SK-N-SH treated with all-trans-retinoic acid at 6 μM for 48 hours (cell line): ENCODE measurements at places on chromosomes 3 and 15.

DNA sequence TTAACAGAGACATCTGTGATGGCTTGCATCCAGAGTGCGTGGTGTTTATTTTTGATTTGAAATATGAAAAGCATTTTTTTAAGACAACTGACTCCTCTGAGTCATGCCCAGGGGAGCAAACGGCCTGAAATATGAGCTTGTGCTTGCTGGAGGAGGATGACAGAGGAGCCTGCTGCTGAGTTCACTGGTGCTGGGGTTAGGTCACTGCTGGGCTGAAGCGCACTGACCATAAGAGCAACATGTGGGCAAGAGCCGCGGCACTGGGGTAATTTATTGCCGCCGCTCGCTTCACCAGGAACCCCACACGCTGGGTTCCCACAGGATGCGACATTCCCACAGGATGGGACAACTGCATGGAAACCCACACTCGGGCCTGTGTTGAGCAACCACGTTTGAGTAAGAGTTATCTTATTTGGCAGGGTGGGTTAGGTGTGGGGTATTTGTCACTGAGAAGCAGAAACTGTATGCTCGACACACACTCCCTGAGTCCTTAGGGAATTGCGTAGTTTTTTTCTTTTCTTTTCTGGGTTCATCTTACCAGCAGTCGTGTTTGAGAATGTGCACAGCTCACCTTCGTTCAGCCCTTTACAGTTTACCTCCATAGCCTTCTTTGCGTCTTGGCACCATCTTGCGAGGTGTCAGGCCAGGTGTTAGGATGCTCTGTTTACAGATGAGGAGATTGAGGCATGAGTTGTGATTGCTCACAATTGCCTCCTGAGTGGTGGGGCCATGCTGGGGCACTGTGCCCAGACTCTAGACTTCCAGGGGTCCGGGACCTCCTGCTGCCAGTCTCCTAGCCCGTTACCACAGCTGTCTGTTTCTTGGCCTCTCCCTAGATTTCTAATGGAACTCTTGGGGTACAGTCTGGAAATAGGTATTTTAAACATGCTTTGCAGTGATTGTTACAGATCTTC, 60.4 kb downstream of the SMAD3 start:
- ATAC-seq = peak; percentile 85

- no peak for ATAC-seq
These were observed 55.9 kb upstream of the MEF2A start for GRCh38 chr15:99509686-99510461.

- no peak for ATAC-seq
These were observed 2.6 kb upstream of the NFKBIZ start for GRCh38 chr3:101846709-101847108.

DNA sequence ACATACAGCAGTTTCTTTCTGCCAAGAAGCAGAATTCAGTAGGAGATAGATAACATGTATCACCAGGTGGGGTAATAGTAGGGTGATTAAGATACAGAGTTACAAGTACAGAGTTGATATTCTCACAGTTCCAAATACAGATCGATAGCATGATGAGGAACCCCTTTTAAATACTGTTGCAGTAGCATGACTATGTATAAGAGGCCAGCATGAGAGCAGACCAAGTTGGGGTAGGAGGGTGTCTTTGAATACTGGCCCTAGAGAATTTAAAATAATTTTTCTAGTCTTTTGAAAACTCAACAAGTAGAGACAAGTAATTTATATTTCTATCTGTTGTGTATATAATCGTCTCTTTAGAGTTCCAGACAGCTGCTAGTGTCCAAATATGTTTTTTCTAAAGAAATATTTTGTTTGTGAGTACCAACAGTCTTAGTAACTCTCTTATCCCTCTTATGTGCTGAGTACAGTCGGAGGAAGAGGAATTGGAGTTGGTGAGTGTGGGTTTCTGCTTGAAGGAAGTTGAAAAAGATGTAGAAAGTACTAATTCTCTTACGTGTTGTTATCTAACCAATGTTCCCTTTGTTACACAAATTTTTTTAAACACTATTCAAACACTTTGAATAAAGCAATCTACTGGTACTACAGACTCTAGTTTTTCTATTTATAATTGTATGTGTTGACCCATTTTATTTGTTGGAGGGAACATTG, 30.2 kb downstream of the LYSMD4 start:
- no peak for ATAC-seq

DNA sequence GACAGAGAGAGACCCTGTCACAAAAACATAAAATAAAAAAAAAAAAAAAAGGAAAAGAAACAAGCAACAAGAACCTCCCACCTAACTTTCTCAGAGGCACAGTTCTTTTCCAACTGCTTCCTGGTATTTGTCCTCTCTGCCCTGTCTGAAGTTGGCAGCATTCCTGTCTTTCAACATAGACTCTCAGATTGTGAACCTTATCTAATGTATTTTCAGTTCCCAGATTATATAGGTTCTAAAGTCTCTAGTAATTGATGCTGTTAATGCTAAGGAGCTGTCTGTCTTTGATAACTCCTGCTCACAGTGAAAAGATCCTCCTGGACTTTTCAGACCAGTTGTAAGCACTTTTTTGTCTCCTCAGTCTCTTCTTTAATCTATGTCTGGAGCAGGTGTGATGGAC, 199.5 kb upstream of the P2RY1 start:
- no peak for ATAC-seq

- no peak for ATAC-seq
These were observed 94.2 kb downstream of the LIPC start for GRCh38 chr15:58525991-58526421.

DNA sequence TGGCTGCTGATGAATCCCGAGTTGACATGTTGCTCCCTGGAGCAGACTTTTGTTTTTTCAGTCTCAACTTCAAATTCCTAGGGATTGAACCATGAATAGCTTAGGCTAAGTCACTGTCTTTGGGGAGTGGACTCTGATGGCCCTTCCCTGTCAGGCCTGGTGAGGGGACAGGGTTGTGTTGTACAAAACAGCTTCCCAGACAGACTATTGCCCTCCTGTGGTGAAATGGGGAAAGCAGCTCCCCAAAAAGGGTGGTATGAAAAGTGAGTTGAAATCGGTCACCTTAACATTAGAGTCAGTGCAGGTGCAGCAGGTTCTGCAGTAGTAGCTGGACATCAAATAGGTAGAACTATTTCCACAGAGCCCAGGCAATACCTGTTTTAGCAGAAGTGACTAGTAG, 775.6 kb downstream of the ROBO2 start:
- ATAC-seq = peak; percentile 21; the same call in 1 of the 3 replicates

- no peak for ATAC-seq
These were observed 927 bp downstream of the SMAD6 start for GRCh38 chr15:66702787-66703539.
